ENCODE measurements at places on chromosomes 5 and 9.

- DNase-seq: no peak
These were observed 566.9 kb upstream of the CDH6 start for GRCh38 chr5:30626557-30626956.

DNA sequence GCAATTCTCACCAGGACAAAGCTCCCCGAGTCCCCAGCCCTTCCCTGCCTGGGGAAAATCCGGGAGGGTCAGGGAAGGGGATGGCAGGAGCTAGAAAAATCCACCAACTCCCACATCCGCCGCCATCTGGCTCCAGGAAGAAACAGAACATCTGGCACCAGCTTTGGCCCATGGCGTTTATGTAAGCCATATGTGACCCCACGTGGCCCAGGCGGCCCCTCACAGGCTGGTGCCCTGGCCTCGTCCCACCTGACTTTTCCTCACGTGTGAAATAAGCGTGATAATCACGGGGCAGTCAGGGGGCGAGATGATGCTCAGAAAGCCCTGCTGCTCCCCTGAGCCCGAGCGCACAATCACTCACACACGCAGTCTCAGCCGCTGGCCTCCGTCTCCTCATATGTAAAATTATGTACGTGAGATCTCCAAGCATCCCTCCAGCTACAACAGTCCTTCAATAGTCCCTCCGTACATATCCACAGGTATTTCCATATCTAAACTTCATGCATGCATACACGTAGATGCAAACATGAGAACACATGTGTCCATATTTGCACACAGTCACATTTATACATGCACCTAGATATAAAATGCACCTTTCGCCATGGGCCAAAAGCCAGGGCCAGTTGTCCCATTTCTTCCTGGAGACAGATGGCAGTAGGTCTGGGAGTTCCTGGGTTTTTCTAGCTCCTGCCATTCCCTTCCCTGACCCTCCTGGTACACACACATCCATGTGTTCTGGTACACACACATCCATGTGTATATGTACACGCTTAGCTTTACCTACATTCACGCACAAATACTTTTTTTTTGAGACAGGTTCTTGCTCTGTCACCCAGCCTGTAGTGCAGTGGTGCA lies 28.9 kb downstream of the PLPP7 start:
- no peak for DNase-seq

- no peak for DNase-seq
These were observed 161.7 kb upstream of the RPS23 start for GRCh38 chr5:82439750-82440445.

GRCh38 chr5:13553896-13554295 lies 390.6 kb downstream of the DNAH5 start:
- no peak for DNase-seq

- no peak for DNase-seq
These were observed 84.5 kb upstream of the MAN2A1 start for GRCh38 chr5:109605207-109605730.

GRCh38 chr9:91884153-91884552 lies 65.9 kb downstream of the ROR2 start:
- no peak for DNase-seq

DNA sequence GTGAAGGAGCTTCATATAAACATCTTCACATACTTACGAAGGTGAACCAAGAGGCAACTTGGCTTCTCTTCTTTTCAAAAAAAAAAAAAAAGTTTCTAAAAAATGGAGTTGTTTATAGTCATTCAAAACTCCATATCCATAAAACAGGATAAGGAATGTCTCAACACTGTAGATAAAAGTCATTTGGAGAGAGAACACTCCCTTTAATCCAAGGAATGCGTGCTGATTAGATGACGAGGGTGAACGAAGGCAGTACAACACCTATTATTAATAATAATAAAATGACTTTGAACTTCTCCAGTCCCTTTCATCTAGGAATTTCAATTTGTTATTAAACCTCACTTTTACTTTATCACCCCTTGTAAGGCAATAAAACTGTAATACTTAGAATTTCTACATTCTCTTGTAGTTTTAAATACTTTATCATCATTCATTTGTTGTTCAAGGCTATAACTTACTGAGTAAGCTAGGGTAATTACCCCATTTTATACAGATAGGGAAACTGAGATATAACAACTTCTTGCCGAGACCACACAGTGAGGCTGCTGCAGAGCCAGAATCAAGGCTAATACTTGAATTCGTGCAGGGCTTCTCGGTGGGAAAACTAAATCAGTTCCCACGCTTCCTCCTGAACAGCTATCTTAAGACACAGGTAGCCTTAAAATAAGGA lies 377.1 kb downstream of the EFNA5 start:
- DNase-seq: no peak

DNA sequence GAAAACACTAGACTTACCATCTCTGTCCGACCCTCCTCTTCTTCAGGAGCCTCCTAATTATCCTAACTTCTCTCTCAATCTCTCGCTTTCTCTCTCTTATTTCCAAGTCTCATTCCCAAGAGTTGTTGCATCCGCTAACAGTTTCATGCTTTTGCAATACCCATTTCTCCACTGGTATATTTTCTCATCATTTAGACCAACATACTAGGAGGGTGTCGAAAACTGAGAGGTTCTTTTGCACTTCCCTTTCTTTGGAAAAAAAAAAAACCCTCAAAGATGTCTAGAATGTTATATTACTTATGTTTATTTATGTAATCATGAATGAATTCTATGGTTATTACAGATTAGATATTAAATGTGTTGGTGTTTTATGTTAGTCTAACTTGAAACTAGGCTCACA lies 35.9 kb downstream of the SPZ1 start:
- DNase-seq: no peak

- no peak for DNase-seq
These were observed 627.1 kb downstream of the EFNA5 start for GRCh38 chr5:107043665-107044064.

DNA sequence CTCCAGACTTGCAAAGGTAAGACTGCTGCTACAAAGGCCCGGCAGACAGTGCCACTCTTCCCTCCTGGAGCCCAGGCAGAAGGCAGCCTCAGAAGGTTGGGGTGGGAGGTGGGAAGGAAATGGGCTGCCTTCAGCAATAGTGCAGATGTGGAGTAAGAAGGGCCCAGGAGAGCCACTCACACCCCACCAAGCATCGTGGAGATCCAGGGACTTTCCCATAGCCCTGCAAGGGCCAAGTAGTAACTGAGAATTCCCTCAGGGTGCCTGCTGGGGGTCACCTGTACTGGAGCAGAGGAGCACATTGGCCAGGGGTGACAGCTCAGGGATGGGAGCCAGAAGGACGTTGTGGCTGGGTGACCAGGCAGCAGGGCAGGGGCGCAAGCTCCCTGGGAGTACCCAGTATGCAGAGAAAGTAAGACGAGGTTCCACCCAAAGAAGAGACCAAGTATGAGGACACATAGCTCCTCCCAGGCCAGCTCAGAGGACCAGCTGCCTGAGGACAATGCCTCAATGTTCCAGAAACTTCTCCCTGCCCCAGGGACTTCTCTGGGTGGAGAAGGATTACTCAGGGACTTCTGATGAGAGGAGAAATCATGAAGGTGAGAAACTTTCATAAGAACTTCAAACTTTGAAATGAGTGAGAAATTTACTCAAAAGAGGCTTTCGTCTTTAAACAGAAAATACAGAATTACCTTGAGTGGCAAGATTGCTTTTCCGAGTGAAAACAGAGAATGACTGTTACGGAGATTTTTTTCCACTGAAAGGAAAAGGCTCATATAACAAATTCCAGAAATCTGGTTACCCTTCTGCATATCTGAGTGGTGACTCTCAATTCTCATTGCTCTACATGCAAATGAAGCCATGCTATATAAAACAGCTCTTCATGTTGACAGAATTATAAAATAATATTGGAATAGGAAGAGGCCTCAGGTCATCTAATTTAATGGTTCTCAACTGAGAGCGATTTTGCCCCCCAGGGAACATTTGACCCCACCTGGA lies 87.9 kb upstream of the TRIO start:
- no peak for DNase-seq

DNA sequence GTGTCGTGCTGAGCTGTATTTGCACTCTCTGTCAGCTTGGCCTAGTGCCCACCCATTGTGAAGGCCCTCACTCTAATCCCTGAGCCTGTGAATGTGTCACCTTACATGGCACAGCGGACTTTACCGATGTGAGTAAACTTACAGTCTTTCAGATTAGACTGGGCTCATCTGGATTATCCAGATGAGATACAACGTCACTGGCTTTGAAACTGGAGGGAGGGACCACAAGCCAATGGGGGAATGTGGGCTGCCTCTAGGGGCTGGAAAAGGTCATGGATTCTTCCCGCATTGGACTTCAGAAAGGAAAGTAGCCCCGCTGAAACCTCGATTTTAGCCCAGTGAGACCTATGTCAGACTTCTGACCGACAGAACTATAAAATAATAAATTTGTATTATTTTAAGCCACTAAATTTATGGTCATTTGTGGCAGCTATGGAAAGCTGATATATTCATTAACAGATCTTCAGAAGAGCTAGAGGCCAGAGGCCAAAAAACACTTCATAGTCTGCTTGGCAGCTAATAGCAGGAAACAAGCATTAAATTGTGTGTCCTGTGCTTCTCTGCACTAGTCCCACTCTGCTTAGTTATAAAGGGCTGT lies 139.0 kb upstream of the GAS1 start:
- no peak for DNase-seq

DNA sequence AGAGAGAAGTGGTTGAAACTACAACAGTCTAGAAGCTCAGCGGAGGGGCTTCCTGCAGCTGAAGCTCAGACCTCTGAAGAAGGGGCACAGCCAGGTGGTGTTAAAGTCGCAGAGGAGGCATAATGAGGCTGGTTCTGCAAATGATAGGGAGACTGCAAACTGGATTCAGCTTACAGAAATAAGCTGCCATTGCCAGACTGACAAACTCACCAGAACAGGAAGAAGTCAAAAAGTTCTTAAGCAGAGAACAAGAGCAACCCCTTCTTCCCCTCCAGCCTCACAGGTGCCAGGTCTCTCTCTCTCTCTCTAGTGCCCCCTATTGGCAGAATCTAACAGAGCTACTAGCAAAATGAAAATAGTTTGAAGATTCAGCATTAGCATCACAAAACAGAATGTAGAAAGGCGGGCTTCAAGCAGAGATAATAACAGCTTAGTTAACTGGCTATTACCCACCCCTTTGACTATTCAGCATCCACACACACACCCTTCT lies 76.7 kb downstream of the GRAMD2B start:
- DNase-seq: no peak

- DNase-seq: no peak
These were observed 195.8 kb upstream of the TBCA start for GRCh38 chr5:77971776-77972468.

DNA sequence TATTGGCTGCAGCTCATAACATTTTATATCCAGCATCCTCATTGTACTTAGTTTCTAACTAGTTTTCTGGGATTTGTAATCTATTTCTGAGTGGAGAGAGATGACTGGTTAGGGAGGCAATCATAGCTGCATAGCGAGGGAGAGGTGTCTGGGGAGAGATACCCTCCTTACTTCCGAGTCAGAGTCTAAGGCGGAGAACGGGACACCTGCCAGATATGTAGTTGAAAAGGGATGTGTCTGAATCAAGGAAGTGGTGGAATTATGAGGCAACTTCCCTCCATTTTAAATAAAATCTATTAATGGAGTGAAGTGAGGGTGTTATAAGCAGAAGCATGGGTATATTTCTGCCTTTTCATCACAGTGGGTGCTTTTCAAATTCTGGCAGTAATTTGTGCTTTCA lies 126.5 kb downstream of the MAST4 start:
- DNase-seq: no peak

- DNase-seq: no peak
These were observed 4.8 kb upstream of the GPR150 start for GRCh38 chr5:95615164-95615467.

DNA sequence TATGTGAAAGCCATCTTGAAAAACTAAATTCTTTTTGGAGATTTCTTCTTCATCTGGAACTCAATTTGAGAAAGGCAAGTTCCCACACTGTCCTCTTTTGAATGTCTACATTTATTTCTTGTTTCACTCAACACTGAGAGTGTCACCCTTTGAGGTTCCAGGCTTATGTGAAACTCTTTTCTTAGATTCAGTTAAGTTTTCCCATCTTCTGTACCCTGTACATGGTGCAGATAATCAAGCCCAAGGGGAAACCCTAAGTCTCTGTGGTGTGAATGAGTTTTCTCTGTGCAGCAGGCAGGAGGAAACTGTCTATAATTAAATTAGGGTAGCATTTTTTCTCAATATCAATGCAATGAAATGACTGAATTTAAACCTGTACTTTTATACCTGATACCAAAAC lies 72.3 kb upstream of the PRLR start:
- DNase-seq: no peak

DNA sequence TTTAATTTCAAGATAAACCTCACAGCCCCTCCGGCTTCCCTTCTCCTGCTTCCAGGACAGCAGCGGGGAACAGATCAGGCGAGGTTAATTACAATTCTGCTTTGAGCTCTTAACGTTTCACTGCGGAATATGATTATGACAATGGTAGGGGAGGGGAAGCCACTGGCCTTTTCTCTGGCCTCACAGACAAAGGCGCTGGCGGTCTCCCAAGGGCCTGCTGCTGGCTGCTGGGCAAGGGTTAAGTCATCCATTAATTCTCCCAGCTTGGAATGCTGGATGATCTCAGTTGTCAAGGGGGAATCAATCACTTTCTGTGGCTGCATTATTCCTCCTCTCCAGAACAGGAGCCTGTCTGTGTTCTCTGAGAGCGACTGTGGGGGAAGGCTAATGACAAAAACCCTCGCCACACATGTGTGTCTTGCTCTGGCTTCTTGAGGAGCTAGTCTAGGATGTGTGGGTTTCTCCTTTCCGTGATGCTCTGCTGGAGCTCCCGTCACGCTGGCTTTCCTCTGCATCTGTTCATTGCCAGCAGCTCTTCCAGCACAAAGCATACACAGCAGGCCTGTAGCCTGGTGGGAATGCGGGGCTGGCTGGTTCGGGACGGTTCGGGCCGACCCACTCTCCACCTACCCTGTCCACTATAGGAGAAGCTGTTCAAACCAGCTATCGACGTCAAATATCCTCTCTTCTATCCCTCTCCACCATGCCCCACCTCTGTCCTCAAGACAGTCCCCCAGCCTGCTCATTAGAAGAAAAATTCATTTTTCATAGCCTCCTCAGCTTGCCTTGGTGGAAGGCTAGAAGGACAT lies 82.8 kb downstream of the DCP2 start:
- DNase-seq: no peak

Measured in hippocampal formation (tissue), 2 donors.